Stimulated activated CD4-positive, alpha-beta T cell treated with anti-CD3 and anti-CD28 coated beads, Interleukin-1b, Interleukin-23, amount 100 ng/mL, for 48 hours (primary cell): ENCODE measurements at places on chromosomes 7 and 10.
A peak's percentile ranks its signal among the peaks of the same experiment; 100 is the strongest.

DNA sequence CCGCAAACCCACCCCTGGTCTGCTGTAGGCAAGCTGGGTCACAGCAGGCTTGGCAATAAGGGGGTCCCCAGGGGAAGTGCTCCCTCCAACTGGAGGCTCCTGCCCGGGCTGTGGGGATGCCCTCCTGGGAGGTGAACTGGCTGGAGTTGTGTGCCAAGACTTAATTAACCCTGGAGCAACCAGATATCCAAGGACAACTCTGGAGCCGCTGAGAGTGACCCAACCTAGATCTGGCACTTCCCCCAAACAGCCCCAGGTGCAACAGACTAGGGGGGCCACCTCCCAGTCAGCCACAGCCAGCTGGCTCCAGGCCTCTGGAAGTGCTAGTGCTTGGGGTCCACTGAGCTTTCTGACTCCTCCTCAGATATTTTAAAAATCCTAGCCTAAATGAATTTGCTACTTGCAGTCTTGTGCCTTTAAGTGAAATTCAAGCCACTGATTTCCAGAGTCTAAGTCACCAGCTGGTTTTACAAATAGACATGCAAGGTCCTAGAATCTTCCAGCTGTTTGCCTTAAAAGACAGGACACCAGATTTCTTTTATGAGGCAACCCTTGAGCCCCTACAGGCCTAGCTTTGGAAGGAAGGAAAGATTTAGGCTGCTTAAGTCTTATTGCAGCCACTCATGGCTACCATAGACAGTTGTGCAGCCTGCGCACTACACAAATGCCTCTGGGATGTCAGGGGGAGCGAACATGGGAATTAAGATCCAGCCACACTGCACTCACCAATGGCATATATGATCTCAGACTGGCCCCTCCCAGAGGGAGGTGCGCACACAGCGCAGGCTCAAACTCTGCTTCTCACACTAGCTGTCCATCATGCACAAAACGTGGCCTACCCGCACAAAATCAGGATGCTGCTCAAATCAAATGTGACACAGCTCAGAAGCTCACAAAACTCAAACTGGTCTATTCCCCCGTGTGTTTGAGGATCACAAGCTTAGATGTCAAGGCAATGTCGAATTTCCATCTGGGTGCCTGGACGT lies 42.6 kb upstream of the MYL10 start:
- no peak for DNase-seq

DNA sequence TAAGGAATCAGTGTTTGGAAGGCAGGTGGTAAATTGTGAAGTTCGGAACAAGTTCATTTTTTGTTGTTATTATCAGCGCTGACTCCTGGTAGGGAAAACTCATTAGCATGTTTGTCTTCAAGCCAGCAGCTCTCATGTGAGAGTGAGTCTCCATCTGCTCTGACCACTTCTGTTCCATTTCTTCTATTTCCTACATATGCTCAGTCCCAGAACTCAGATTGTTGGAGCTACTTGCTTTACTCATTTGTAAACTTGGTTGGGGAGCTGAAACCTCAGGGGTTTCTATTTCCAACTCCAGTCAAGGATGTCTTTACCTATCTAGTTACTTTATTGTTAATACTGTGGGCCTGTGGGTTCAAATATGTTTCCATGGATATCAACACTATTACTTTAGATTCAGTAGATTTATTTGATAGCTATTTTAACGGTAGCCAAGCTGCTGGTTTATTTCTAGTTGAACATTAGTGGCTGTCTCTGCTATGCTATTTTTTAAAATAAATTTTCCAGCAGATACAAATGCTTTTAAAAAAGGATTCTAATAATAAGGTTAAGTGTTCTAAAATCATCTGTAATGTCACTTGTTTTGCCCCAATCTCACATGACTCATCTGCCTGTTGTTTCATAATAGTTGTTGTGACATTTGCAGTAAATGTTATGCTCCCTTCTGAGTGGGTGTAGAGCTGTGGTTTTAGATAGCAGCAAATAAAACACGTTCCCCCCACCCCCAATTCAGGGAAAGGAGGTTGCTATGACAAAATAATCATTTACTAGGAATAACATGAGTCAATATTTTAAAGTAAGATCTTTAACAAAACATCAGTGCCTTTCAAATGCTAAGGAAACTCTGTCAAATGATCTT lies 143.3 kb downstream of the HDAC9 start:
- no peak for DNase-seq

GRCh38 chr7:40579401-40579800 lies 444.6 kb downstream of the SUGCT start:
- DNase-seq, result no peak

- no peak for DNase-seq
Observed at GRCh38 chr10:10644008-10644646, 373.5 kb upstream of the CELF2 start.

- DNase-seq, result no peak
Observed at GRCh38 chr7:158613481-158613880, 25.9 kb upstream of the PTPRN2 start.

DNA sequence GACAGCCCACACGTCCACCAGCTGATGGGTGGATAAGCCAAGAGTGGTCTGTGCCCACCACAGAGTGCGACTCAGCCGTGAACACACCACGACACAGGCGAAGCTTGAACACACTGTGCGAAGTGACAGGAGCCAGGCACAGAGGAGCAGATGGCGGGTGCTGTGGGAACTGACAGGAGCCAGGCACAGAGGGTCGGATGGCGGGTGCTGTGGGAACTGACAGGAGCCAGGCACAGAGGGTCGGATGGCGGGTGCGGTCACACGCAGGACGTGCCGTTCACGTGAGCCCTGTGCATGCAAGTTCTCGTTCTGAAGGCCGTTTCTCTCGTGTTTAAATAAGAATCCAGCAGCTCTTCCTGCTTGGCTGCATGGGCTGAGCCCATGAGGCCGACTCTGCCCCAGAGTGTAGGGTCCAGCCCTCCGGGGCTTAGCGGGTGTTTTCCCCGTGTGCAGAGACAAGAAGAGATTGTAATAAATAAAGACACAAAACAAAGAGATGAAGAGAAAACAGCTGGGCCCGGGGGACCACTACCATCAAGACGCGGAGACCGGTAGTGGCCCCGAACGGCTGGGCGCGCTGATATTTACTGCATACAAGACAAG lies 5.9 kb upstream of the ADAP1 start:
- no peak for DNase-seq

GRCh38 chr7:111301891-111302290 lies 211.0 kb downstream of the LRRN3 start:
- DNase-seq, result no peak

DNA sequence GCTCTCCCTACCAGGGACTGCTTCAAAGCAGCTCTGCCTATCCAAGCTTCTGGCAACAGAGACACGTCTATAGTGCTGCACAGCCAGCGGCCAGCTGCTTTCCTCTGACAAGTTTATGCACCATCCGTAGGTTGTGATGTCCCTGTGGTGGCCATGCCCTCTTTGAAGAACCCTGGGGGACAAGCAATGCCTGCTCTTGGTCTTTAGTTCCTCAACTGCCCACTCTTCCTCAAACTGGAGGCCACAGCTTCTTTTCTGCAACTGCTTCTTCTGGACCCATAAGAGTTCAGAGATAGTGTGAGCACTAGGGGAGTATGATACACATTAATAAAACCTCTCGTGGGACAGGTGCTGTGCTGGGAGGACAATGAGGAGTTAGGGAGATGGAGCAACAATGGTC lies 164.9 kb downstream of the ELMO1 start:
- DNase-seq, result no peak

DNA sequence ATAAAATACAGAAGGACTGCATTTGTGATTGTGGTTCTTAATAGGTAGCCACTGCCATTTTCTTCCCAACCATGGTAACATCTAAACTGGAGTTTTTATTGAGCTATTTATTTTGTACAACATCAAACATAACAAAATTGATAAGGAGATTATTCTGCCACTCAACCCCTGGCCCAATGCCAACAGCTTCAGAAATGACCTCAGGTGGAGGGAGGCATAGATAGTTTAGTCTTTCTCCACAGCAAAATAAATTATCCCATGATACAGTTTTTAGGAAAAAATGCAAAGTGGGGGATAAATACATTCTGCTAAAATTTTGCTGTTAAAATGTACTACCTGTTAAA lies 57.6 kb downstream of the LRRTM3 start:
- DNase-seq, result no peak

- no peak for DNase-seq
Observed at GRCh38 chr7:50664937-50665336, 99.7 kb upstream of the DDC start.

GRCh38 chr10:82084496-82084895 lies 209.5 kb downstream of the NRG3 start:
- no peak for DNase-seq

DNA sequence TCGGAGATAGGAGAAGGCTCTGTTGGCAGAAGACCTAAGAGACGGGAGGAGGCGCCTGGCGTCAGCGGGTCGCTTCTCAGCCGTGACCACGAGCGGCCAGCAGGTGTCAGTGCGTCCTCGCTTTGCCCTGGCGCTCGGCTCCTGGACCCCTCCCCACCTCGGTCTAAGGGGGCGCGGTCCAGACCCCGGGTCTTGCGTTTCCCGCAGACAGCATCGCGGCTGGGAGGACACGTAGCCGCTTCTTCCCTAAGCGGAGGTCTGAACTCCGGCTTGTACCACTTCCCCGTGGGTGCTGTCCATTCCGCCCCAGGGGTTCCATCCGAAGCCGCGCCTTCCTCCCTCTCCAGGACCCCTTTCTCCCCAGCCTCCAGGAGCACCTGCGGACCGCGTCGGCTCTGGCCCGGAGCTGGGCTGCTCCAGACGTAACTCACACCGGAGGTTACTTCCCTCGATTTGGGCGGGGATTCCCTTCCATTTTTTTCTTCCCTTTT lies 593 bp upstream of the ADRA2A start:
- DNase-seq, result peak; percentile 53

DNA sequence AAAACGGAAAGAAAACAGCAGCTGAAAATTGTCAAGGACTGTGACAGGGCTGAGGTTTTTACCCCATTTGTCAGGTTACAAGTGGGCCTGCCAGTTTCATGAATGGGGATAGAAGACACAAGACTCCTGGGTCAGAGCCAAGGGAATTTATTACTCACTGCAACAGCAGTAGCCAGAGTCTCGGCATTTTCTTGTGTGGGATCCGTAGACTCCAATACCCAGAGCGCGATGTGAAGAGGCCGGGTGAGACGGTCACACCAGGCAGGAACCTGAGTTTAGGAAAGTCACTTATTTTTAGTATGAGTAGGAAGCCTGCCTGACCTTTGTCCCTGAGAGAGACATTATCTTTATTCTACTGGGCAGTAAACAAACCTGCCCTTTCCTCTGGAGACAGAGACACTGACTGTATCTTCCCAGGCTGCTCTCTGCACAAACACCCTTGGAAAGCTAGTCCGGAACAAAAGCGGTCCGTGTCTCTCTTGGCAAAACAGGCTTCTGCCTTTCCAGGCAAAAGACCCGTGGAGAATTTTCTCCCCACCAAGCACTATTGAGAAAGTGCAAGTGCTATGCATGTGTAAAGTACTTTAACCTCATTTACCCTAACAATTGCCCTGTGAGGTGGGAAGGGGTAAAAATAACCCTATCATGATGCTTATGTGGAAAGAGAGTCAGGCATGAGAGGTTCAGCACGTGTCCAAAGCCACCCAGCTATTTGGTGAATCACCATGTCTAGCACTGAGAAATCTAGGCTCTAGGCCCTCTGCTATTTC lies 58.4 kb downstream of the JCAD start:
- DNase-seq, result no peak

GRCh38 chr7:39504963-39505362 lies 61.2 kb upstream of the YAE1 start:
- peak; percentile 9 for DNase-seq

- no peak for DNase-seq
Observed at GRCh38 chr7:124323597-124323996, 290.7 kb upstream of the TMEM229A start.

DNA sequence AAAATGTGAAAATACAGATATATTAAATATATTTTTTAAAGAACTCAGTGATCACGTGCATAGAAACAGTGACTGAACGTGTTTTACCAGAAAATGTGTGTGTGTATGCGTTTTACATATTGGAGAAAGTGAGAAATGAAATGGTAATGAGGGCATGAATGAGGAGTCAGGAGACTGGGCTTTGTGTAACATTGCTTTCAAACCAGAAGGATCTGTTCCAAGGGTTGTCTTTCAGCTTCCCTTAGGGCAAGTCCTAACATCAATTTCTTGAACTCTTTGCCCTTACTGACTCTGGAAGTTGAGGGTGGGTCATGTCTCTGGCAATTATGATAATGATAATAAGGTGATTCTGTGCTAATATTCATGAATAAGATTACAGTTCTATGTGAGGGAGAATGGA lies 557.3 kb downstream of the PHTF2 start:
- DNase-seq, result no peak

GRCh38 chr7:81790120-81790500 lies 20.3 kb upstream of the HGF start:
- DNase-seq, result no peak

DNA sequence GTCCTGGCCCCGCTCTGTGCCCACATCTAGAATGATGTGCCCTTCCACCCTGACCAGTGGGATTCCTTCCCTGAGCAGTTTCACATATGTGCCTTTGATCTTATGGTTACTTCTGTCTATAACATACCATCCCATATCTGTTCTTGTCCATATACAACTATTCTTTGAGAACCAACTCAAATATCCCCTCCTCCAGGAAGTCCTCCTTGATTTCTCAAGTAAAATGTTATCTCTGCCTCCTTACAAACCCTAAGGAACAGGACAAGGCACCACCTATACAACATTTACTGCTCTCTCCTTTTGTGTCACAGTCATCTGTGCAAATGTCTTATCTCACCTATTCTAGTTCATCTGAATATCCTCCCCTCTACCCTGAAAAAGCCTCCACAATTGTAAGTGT lies 28.2 kb downstream of the HABP2 start:
- no peak for DNase-seq

GRCh38 chr7:45163692-45164052 lies 6.1 kb downstream of the RAMP3 start:
- DNase-seq, result no peak

DNA sequence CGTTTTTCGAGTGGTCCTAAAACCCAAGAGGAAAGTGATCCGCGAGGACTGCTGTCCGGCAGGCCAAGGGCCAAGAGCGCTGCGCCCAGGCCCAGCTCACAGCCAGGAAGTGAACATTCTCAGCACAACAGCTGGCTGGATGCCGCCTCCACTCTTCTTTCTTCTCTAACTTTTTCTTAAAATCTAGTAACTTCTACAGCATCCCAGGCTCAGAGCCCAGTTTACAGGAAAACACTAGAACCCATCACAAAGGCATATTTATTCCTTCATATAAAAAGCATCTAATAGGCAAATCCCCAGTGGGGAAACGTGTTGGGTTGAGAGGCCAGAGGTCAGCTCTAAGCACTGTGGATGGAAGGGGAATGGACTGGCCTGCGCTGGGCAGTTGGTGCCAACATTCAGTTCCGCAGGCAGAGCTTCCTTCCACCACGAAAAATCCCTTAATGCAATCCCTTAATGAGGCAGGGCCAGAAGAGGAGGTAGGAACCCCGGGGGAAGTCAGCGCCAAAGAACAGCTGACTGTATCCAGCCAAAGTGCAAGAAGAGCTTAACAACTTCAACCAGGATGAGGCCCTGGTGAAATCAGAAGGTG lies 74.8 kb downstream of the ZRANB1 start:
- DNase-seq, result no peak
